Dermis blood vessel endothelial cell (primary cell): ENCODE measurements at places on chromosomes 3 and 15. TPM values are rescaled to one million over a fixed set of nuclear protein-coding genes. Genes with fewer than 3 reads are reported as not detected.

The GCSAM gene
- total RNA-seq: not detected in 2 replicates

The SUCLG2 gene
- 33.2 and 59.1 TPM in 2 replicates for total RNA-seq

The SLC51A gene
- not detected in 2 replicates for total RNA-seq

The LRRN1 gene
- not detected in 2 replicates for total RNA-seq

The MUC4 gene
- total RNA-seq: 0.17 TPM in 1 of 2 replicates, not detected in the other

The ANKUB1 gene
- not detected in 2 replicates for total RNA-seq

The FGF12 gene
- total RNA-seq: 1.2 and 1.3 TPM in 2 replicates

The CP gene
- 0.70 and 1.0 TPM in 2 replicates for total RNA-seq

The SLC2A2 gene
- total RNA-seq: not detected in 2 replicates

The VPS8 gene
- total RNA-seq: 61.2 and 75.9 TPM in 2 replicates

The ADCY5 gene
- total RNA-seq: 0.17 and 1.3 TPM in 2 replicates

GRCh38 chr15:70100474-70101341, 3.0 kb upstream of the TLE3 start:
- peak; percentile 62 for DNase-seq

DNA sequence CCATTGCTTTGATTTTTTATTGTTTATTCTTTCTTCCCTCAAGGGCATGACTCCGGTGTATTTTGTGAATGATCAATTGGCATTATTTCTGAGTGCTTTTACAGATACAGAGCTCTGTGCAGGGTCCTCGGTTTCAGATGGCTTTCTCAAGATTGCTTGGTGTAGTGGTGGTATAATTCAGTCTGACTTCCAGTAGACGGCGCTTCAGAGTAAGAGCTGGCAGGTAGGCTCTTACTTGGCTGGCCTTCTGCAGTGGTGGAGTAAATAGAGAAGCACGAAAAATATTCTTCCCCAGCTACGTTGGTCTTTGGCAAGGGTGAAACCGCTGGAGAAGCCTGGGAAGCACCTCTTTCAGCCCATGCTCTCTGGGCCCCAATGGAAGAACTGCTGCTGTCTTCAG, 723.0 kb upstream of the BCHE start:
- no peak for DNase-seq

DNA sequence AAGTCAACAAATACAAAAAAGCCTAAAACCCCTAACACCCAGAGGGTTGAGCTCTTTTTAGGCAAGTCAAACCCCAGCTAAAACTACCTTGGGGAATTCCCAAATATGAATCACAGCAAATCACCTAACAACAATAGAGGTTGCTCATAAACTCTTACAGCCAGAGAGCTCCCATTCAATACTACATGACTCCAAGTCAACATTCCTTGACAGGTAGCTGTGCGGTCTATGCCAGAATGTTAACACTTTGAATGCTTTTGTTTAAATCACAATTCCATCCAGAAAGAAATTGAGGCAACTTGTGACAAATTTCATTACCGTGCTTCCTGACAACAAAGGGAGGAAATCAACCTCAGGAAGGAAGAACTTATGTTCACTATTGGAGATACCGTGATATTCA, 7.5 kb upstream of the UACA start:
- peak; percentile 78 for DNase-seq

DNA sequence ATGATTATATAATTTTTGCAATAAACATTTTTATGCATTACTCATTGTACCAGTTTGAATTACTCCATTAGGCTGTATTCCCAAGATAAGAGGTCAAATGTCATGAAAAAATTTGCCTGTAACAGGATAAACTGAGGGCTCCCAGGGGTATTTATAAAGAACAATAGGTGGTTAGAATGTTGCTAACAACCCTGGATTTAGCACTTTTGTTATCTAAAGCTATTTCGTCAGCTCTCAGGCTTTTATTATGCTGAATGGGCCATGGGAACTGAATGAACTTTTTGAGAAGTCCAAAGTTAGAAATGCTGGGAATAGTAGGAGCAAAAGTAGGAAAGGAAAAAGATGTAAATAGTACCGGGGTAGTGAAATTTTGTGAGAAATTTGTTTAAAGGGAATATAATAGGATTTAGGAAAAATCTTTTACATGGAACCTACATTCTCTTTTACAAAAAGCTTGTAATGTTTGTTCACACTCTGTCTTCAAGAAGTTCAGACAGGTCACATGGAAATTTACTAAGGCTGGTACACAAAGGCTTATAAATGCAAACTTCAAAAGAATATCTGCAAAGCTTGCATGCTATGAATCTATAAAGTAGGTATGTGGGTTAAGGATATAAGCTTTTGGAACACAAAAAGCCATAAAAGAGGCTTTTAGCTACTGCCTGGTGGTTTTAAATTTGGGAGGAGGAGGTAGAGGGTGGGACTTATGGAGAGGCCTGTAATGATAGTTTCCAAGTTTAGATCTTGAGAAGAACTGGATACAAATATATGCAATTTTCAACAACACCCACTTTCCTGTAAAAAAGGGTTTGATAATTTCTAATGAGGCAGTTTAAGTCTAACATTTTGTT, 445.8 kb upstream of the NAALADL2 start:
- DNase-seq: no peak

DNA sequence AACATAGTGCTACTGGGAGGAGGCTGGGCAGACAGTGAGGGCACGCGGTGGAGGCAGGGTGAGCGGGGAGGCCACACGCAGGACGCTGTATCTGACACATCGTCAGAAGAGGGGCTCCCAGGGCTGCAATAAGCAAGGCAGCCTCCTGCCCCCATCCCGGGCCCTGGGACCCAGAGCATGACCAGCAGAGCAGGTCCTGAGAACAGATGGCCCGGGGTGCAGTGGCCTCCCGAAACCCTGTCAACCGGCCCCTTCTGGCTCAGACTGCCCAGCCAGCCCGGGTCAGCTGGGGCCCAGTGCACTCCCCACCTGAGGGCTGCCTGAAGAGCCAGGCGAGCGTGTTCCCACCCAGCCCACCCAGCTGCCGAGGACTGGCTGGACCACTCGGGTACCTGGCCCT, 37.4 kb downstream of the DNAJB8 start:
- DNase-seq: no peak

DNA sequence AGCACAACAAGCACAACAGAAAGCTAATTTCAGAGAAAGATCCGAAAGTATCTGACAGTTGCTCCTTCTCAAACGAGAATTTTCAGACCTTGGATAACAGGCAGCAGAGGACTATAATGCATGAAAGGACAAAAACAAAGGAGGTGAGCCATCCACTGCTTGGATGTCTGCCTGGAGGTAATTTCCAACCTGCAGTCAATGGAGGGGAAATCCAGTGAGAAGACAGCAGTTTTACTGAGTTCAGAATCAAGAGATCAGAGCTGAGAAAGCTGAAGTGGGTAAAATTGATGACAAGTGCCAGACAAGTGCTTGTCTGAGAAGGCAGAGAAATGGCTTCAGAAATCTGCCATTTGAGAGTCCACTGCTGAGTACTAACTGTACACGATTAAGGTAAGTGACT, 22.1 kb downstream of the UBE3A start:
- DNase-seq: peak; percentile 48

- peak; percentile 48 for DNase-seq
Measured at GRCh38 chr3:114706591-114707232, 412.9 kb downstream of the TIGIT start.

GRCh38 chr3:10354361-10355015, 33.6 kb upstream of the SEC13 start:
- DNase-seq: peak; percentile 51

GRCh38 chr15:64949383-64950186, 37.9 kb downstream of the ANKDD1A start:
- DNase-seq: no peak

- no peak for DNase-seq
Measured at GRCh38 chr3:60079076-60079475, 1029.3 kb upstream of the CFAP20DC start.

DNA sequence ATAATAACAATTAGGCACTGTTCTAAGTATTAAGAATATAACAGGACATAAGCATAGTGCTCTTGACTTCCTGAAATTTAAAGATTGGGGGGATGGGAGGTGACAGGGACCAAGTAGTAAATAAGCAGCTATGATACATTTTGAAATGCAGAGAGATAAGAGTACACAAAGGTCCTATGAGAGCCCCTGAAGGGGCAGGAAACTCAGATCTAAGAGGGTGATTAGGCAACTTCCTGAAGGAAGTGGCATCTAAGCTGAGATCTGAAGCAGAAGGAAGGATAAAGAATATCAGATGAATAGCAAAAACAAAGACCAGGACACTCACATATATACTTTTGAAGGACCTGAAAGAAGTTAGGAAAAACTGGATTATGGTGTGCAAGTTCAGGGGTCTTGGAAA, 415.2 kb upstream of the FRG2C start:
- DNase-seq: no peak

DNA sequence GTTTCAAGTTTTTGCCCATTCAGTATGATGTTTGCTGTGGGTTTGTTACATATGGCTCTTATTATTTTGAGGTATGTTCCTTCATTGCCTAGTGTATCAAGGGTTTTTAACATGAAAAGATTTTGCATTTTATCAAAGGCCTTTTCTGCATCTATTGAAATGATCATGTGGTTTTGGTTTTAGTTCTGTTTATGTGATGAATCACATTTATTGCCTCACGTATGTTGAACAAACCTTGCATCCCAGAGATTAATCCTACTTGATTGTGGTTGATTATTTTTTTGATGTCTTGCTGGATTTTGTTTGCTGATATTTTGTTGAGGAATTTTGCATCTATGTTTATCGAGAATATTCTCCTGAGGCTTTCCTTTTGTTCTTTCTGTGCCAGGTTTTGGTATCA, 39.4 kb downstream of the TMCO5A start:
- no peak for DNase-seq

- DNase-seq: peak; percentile 4
Measured at GRCh38 chr15:85154061-85154460, 172.4 kb downstream of the PDE8A start.

GRCh38 chr3:50256978-50257890, 11.7 kb upstream of the SEMA3B start:
- DNase-seq: peak; percentile 77

- DNase-seq: no peak
Measured at GRCh38 chr3:144652573-144652972, 681.0 kb downstream of the DIPK2A start.

DNA sequence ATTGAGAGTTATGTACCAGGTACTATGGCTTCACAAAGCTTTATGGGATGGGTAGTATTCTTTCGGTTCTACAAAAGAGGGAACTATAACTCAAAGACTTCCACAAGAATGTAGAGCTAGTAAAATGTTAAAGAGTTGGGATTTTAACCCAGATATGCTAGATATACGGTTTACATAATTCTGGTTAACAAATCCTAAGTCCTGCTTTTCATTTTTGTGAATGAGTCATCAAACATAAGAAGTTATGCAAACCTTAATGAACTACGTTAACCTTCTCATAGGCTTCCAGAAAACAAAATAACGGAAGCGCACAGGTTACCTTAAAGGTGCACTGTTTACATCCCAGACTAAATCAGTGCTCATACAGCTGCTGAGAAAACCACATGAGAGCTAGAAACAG, 1049.3 kb downstream of the MCTP2 start:
- DNase-seq: no peak
